ENCODE measurements at places on chromosomes 5 and 9.
A peak's percentile ranks its signal among the peaks of the same experiment; 100 is the strongest.

DNA sequence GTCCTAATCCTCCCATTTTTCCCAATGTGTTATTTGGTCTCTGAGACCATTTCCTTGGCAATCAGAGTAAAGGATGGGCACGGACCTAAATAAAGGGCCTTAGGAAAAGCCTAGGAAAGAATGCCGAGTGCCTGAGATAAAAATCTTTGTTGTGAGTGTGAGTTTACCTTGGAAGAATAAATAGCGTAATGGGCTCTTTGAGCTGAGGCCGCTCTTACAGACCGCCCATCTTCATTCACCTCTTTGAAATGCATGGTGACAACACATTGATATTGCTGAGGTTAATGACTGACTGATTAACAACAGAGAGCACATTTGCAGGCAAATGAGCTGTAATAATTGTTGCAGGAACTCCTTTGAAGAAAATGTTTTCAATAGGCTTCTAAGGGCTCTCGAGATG, 1967.1 kb upstream of the WWC1 start:
- DNase-seq, result no peak

- DNase-seq, result no peak
Measured at GRCh38 chr5:87829217-87829551, 416.5 kb upstream of the CCNH start.

GRCh38 chr5:52746539-52746938, 41.2 kb upstream of the ITGA1 start:
- no peak for DNase-seq

DNA sequence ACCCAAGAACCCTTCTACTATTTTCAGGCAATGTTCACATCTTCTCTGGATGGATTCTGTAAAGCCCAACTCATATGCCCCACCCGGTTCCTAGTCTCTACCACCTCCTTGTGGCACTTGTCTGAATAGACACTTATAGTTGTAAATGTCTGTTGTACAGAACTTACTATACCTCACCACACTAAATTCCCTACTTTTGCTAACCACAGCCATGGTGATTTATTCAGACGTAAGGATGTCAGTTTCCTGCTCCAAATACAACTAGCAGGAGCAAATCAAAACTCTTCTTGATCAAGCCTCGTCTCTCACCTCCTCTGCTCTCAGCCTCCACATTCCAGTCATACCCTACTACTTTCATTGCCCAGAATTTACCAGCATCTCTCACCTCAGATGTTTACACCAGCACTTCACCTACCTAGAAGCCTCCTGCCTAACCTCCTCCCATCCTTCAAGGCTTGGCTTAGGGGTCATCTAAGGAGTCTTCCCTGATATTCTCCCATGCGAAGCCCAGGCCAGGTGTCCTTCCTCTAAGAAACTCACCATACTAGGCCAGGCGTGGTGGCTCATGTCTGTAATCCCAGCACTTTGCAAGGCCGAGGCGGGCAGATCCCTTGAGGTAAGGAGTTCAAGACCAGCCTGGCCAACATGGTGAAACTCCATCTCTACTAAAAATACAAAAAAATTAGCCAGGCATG, 75.5 kb downstream of the MAPKAP1 start:
- DNase-seq, result no peak

GRCh38 chr5:15097552-15097951, 226.0 kb upstream of the ANKH start:
- no peak for DNase-seq

DNA sequence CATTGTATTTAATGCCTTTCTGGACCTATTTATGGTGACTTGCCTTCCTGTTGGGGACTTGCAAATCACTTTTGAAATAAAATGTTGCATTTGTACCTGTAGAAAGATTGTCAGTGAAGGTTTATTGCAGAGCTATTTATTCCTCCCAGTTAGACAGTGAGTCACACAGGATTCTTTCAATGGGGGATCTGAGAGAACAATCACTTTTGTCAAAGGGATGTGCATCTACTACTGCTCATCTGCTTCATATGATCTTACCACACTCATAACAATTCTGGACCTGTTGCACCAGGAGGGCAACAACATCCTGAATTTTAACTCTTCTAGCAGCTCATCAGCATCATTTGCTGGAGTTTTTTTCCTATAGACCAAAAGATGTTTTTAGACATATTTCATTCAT, 66.8 kb downstream of the FBXL7 start:
- DNase-seq, result no peak

DNA sequence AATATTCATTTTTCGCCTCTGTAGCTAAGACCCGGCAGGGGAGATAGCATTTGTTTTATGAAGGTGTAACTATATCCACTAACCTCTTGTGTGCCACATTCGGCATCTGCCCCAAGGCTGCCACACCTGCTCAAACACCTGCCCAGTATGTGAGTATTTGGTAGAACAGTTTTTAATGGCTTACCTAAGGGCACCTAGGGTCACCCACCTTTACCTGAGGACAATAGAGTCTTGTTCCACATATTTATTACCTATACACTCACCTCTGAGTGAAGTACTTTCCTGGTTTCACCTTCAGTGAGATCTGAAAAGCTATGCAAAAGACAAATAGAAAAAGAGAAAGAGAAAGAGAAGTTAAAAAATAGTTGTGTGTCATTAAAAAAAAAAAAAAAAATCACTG, 68.0 kb upstream of the PIP5K1B start:
- DNase-seq, result no peak

GRCh38 chr5:38543074-38543473, 13.4 kb downstream of the LIFR start:
- no peak for DNase-seq

GRCh38 chr5:125467222-125467621, 720.8 kb upstream of the ZNF608 start:
- no peak for DNase-seq

DNA sequence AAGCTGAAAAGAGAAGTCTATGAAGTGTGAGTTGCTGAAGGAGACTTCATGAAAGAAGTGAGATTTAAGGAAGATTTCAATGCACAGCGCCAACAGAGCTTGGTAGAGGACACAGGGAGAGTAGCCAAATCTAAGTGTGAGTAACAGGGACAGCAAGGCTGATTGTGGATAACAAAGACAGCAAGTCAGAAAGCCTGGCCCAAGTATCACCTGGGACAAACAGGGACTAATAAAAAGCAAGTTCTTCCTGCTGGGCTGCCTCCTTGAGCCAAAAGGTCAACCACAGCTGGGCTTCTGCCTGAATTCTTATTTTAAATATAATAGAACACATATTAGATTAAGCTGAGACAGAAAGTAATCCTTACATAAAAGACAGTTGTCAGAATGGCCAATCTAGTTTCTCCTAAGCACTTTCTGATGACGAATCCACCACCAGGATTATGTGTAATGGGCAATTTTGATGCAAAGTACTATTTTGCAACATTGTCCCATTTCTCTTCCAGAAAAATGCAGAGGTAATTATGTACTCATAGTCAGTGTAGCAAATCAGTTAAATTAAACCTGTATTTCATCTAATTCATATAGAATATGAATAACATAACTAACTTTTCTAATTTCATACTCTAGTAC, 73.8 kb downstream of the MAPKAP1 start:
- no peak for DNase-seq

DNA sequence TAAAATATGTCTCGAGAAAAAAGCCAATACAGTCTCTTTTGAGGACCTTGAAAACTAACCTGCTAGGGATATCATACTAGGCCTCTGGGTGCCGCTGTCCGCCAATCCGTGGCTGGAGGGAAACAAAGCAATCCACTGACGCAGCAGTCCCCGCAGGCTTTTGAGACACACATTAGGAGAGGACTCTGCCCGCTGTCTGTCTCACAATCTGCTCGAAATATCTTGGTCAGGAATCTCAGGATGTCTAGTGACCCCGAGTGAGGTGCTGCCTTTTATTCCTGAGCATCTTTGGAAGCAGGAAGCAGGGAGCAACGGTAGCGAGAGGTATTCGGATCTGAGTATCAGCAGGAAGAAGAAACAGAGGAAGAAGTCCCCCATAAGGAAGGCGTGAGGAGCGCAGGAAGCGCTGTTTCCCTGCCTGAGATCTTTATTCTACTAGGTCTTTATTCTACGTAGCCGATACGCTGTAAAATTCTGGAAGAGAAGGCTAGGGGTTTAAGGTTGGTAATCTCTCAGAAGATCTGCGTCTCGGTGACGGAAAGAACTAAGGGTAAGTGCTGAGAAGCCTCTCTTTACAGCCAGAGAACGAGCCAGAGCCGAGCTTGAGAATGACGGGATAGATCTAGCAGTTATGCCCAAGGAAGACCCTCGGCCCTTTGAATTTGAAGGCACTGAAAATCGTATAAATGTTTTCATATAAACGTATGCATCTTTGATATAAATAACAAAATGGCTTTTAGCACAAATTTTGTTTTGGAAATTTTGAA, 4.0 kb upstream of the PCDHGA1 start:
- DNase-seq, result peak; percentile 21

DNA sequence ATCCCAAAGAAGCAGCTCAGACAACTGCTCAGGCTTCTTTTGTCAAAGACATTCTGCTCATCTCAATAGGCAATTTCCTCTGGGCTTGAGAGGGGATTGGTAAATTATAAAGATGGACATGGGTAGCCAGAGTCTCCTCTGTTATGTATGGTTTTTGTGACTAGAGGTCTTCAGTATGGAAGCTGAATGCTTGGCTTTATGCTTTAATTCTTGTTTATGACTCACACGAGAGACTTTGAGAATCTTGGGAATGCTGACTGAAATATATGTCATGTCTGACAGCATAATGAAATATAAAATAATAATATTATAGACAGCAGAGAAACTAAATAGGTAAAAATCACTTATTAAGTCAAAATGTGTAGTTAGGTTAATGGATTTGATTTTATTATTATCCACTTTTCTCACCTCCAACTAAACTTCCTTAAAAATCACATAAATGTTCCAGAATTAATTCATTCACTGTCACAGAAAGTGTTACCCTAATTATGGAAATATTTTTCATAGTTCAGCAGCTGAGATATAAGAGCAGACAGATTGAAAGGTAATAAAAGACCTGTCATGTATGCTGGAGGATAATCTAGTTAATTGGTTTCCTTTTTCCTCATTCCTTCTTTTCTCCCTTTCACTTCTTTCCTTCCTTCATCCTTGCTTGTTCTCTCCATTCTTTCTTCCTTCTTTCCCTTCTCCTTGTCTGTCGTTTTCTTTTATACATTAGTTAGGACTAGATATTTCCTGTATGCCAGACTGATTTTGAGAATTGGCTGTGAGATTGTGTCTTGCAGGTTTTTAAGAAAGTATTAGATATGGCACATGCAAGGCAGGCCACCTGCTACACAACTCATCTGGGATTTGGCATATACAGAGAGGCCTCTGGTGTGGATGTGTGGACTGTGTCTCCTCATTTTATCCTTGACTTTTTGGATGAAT, 1866.1 kb upstream of the NUDT12 start:
- no peak for DNase-seq

GRCh38 chr5:101929628-101930027, 366.5 kb downstream of the SLCO4C1 start:
- no peak for DNase-seq

- no peak for DNase-seq
Measured at GRCh38 chr9:124580186-124580585, 73.0 kb upstream of the NR5A1 start.

GRCh38 chr9:2602704-2603116, 18.9 kb upstream of the VLDLR start:
- DNase-seq, result no peak

- DNase-seq, result no peak
Measured at GRCh38 chr9:131603199-131603598, 57.9 kb downstream of the PRRT1B start.

DNA sequence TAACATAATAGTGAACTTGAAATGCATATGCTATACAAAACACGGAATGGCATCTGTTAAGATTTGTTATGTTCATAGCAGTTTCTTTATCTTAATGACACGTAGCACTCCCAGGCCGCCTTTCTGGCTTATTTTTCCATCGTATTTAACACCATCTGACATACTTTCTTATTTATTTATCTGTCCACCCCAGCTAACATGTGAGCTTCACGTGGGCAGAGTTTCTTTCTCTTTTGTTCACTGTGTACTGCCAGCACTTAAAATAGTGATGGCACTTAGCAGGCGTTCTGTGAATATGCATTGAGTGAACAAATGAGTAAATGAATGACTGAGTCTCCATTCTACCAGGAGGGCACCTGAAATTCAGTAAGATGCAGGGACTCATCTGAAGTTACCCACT, 29.4 kb upstream of the SYNPO start:
- no peak for DNase-seq

GRCh38 chr9:85508616-85509015, 233.1 kb downstream of the AGTPBP1 start:
- DNase-seq, result peak; percentile 5

DNA sequence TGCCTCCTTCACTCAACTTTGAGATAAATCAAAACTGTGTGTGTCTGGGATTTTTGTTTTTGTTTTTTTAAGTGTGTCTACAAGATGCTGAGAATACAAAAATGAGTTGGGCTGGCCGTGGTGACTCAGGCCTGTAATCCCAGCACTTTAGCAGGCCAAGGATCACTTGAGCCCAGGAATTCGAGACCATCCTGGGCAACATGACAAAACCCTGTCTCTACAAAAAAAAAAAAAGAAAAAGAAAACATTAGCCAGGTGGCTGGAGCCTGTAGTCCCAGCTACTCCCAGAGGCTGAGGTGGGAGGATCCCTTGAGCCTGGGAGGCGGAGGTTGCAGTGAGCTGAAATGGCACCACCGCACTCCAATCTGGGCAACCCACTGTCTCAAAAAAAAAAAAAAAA, 21.0 kb downstream of the HNRNPK start:
- DNase-seq, result no peak

GRCh38 chr5:138725153-138725817, 27.9 kb upstream of the CTNNA1 start:
- DNase-seq, result no peak

GRCh38 chr9:113988385-113989016, 89.6 kb downstream of the AMBP start:
- no peak for DNase-seq

DNA sequence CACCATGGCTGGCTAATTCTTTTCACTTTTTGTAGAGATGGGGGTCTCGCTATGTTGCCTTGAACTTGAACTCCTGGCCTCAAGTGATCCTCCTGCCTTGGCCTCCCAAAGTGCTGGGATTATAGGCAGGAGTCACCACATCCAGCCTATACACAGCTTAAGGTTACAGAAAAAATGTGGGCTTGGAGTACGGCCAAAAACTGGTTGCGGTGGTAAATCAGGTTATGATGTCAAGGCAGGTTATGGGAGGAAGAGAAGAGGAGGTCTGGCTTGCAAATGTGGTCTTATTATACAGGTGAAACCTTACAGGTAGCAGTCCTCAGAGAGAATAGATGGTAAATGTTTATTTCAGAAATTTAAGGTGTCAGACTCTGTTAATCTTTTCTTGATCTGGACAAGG, 30.7 kb upstream of the SYK start:
- DNase-seq, result no peak

GRCh38 chr9:134325096-134325812, 1.0 kb upstream of the RXRA start:
- DNase-seq, result no peak

- DNase-seq, result no peak
Measured at GRCh38 chr5:93164690-93165089, 416.3 kb downstream of the NR2F1-AS1 start.
